ENCODE measurements at places on chromosomes 7 and 10.

- no peak for DNase-seq
These were observed 1590.5 kb upstream of the LRRTM3 start for GRCh38 chr10:65335311-65335710.

GRCh38 chr10:48398261-48398660, 91.8 kb downstream of the MAPK8 start:
- no peak for DNase-seq

- no peak for DNase-seq
These were observed 198.3 kb downstream of the PRKG1 start for GRCh38 chr10:51272555-51272954.

GRCh38 chr7:84637568-84638338, 443.2 kb upstream of the SEMA3A start:
- no peak for DNase-seq

DNA sequence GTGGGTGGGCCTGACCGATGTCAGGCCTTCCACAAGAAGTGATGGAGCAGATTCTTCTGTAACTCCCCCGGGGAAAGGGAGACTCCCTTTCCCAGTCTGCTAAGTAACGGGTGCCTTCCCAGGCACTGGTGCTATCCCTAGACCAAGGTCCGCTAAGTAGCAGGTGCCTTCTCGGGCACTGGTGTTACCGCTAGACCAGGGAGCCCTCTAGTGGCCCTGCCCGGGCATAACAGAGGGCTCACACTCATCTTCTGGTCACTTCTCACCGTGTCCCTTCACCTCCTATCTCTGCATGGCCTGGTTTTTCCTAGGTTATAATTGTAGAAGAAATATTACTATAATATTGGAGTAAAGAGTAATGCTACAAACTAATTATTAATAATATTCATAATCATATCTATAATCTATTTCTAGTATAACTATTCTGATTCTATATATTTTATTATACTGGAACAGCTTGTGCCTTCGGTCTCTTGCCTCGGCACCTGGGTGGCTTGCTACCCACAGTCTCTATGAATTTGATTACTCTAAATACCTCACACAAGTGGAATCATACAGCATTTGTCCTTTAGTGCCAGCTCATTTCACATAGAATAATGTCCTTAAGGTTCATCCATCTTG, 1378.7 kb downstream of the XPNPEP1 start:
- no peak for DNase-seq

DNA sequence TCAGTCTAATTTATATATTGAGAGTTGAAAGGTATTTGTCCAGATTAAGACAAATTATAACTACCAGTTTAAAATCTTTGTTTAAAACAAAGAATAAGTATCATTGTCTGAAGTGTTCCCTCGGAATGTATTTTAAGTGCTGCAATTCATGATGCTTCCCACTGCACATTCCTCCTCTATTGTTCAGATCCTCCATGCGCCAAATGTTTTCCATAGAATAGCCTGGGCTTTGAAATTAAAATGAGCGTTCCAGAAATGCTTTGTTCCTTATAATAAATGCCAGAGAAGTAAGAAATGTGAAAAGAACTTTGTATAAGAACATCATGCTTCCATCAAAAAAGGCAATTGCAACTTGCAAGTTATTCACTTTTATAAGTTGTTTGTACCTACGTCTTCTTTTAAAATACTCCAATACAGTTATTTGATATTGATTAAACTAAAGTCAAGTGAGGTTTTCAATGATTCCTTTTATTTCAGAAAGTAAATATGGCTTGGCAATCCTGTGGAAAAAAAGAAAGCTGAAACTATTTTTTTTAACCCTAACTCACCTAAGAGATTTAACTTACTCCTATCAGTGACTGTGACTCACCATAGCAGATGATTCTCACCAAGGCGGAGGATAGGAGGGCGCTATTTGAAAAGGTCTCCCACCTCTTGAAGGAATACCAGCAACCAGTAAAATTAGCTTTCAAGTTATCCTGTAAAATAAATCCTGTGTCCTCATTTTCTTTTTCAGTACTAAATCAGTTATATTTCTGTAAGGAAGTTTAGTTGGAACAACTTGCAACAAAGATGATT, 85.8 kb downstream of the CTNNA3 start:
- DNase-seq, result no peak

DNA sequence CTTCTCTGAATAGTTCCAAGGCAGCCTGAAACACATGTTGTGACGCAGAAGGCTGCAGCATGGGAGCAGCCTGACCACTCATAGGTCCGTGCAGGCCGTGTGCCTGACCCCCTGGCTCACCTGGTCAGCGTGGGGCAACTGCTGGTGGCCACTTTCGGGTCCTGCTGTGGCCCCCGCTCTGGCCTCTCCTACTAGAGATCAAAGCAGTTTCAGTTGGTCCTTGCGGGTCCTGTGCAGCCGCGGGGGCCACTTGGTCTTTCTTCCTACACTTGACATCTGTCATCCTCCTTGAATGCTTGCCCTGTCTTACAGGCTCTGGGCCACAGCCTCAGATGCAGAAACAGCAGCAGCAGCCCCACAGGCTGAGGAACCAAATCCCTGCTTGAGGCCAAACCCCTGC, 320.8 kb upstream of the ZNF32 start:
- no peak for DNase-seq

- DNase-seq, result no peak
These were observed 2.6 kb upstream of the PPIA start for GRCh38 chr7:44793919-44794318.

- DNase-seq, result no peak
These were observed 558.3 kb upstream of the TPK1 start for GRCh38 chr7:145394126-145394525.

Measured in activated T-helper 1 cell treated with anti-CD3 and anti-CD28 coated beads, Interleukin-2, amount 50 U/mL, for 16 hours (primary cell).